ENCODE measurements at places on chromosomes 3 and 15. TPM values are rescaled to one million over a fixed set of nuclear protein-coding genes. Genes with fewer than 3 reads are reported as not detected.

DNA sequence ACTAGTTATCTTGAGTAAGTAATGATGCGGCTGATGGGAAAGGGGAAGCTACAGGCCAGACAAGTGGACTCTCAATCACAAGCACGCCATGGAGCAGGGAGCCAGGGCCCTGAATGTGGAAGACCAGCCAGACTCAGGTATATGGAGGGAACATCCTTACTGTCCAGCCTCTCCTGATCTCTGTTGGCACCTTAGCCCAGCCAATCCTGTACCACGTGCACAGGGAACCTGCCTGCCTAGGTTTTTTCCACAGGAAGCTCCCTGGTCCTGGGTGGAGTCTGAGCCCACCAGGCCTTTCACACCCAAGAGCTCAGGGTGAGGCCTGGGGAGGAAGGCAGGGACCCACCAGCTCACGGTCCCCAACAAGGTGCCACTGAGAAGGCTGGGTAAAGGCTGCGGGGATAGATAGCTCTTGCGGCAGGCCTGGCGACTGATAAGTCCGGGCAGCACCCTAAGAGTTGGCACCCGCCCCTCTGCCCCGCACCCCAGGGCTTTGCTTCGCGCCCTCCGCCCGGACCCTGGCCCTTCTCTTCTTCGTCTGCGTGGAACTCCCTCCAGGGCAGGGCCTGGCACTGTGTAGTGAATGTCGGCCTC is 933 bp upstream of the APEH start:
- no peak for DNase-seq

GRCh38 chr15:50341616-50342136 is 13.3 kb downstream of the GABPB1 start:
- DNase-seq, result no peak

DNA sequence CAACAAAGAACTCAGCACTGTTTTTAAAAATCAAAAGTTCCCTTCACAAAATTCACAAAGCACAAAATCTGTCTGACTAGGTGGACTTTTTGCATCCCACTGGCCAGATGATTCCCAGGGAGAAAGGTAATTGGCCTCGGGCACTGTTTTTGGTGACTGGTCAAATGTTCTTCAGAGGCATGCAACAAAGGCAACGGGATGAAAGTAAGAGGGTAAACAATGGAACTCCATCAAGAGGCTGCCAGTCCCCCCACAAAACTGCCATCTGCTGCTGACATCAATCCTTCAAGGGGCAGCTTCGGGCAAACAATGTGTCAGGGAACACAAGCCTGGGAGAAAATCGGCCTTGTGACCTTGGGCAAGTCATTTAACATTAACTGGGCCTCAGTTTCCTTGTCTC is 3.3 kb downstream of the SRGAP3 start:
- no peak for DNase-seq

GRCh38 chr15:60966316-60966715 is 262.8 kb downstream of the RORA start:
- DNase-seq, result no peak

GRCh38 chr3:155352900-155353490 is 59.5 kb upstream of the STRIT1 start:
- DNase-seq, result no peak

DNA sequence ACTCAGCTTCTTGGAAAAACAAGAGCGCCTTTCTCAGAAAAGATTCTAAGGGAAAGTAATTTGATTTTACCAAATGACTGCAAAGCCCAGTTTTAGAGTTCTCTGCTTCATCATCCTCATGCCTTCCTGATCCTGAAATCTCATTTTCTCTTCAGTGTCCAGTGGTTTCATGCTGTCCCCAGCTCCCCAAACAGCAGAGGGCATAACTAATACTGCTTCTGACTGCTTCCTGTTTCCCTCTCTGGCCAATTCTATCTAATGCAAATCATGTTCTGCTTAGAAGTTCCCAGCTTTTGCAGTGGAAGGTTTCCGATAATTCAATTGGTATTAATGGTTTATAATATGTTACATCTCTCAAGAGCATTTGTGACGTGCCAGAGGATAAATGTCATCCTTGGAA is 161.1 kb downstream of the CLSTN2 start:
- no peak for DNase-seq

- DNase-seq, result no peak
These were observed 62.4 kb downstream of the MBNL1 start for GRCh38 chr3:152331018-152331541.

DNA sequence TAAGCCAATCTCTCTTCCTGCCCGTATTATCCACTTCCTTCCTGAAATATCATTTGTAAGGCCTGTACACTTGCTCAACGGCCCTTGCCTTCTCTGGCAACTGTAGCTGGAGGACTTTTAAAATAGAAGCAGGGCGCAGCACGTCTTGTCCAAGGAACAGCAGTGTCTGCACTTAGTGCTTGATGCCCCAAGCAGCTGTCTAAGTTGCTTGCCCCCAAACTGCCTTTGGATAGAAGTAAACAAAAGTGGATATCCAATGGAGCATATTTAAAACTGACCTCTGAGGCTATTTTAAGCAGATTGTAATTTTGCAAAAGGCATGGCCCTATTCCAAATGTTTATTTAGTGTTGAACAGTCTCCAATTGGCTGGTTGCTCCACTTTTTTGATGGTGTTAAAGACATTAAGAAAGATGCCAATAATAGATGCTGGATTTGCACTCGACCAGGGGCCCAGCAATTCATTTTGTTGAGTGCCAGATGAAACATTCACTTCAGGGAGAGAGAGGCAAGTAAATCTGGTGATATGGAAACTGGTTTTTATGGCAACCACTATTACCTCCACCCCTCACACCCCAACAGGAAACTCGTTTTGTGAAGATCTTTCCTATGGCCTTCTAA is 526.8 kb upstream of the TBL1XR1 start:
- DNase-seq, result peak; percentile 54

- no peak for DNase-seq
These were observed 52.6 kb downstream of the ARNT2 start for GRCh38 chr15:80456517-80457492.

GRCh38 chr15:41493902-41494189 is 172 bp downstream of the ITPKA start:
- DNase-seq, result no peak

- no peak for DNase-seq
These were observed 162.0 kb downstream of the IMPG2 start for GRCh38 chr3:101158374-101158773.

DNA sequence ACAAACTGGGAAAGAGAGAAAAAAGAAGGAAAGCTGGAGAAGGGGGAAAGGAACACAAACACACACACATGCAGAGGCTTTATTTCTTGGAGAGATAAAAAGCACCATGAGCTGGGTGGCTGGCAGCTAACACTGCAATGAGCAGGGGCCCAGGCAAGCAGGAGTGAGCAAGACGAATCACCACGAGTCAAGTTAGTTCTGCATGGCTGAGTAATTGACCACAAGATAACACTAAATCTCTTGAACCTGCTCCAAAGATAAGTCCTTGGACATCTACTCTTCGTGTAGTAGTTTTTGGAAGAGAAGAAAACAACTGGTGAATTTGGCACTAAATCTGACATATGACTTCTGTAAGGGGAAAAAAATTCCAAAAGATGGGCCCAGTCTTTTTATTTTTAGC is 100.9 kb downstream of the MYO5A start:
- no peak for DNase-seq

- peak; percentile 50 for DNase-seq
These were observed 38.6 kb downstream of the ACSBG1 start for GRCh38 chr15:78195735-78196201.

DNA sequence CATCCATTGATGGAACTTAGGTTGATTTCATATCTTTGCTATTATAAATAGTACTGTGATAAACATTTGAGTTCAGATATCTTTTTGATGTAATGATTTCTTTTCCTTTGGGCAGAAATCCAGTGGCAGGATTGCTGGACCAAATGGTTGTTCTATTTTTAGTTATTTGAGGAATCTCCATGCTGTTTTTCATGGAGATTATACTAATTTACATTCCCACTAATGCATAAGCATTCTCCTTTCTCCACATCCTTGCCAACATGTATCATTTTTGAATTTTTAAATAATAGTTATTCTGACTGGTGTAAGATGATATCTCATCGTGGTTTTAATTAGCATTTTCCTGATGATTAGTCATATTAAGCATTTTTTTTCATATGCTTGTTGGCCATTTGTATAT is 144.0 kb upstream of the SUCLG2 start:
- no peak for DNase-seq

DNA sequence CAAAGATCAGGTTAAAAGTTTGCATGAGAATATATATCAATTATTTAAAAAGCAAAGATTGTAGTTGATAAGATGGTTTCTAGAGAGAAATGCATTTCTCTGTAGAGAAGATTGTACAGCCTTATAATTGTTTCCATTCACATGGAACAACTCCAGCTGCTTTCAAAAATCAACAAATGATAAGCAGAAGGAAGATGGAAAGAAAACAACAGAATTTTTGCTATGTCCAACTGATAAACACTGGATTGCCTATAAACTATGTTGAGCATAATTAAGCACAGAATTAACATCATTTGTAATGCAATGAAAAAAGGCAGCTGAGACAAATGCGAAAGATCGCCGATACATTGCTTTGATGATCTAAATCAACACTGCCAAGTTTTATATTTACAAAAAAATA is 89.0 kb downstream of the C3orf85 start:
- no peak for DNase-seq

- DNase-seq, result peak; percentile 14
These were observed 48.3 kb upstream of the ATP2B2 start for GRCh38 chr3:10553591-10554235.

DNA sequence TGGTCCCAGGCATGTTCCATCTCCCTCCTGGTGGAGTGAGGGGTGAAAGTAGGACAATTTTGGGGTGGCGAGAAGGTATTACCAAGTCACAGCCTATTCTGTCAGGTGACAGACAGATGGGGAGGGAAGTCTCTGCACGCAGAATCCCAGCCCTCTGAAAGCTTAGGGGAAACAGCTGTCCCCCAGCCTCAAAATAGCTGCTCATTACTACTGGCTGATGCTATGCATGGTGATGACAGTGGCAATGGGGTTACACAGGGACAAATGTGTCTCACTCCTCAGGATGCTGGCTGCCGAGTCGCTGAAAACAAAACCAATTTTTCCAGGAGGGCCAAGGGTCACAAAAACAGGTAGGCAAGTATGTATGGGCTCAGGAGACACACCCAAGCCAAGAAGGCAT is 68.8 kb upstream of the OXTR start:
- DNase-seq, result no peak

DNA sequence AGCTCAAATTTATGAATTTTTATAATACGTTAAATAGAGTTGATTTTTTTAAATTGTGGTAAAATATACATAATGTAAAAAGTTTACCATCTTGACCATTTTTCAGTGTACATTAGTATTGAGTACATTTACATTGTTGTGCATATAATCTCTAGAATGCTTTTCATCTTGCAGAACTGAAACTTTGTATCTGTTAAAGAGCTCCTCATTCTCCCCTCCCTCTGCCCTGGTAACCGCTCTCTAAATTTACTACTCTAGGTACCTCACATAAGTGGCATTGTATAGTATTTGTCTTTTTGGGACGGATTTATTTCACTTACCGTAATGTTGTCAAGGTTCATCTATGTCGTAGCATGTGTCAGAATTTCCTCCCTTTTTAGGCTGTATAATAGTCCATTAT is 13.6 kb downstream of the TBC1D23 start:
- DNase-seq, result no peak

GRCh38 chr3:28286595-28286994 is 45.2 kb downstream of the CMC1 start:
- DNase-seq, result no peak

DNA sequence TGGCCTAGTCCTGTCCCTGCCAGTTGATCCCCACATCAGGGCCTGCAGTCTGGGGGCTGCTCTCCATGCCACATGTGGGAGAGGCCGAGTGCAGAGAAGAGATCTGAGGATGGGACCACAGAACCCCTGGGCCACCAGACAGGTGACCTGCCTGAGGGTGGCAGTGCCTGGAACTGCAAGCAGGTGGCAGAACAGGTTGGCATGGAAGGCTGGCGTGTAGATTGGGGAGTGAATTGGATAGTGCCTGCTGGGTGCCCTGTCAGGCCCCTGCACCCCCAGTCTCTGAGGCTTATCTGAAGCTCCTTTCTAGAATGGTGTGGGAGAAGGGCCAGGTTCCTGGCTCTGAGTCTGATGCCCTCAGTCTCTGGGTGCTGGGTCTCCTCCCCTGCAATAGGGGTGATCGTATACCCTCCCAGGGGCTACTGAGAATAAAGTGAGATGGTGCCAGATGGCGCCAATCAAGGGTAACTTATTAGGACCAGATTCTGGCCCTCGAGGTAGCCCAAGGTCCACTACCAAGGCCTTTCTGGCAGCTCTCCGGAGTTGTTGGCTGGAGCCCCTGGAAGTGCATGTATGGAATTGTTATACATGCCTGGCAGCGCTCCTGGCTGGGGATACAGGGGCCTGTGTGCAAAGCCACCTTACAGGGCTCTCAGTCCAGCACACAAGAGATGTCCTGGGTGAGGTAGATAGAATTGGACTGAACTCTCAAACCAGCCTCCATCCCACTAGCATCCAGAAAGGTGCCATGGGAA is 15.7 kb downstream of the C3orf18 start:
- DNase-seq, result no peak

DNA sequence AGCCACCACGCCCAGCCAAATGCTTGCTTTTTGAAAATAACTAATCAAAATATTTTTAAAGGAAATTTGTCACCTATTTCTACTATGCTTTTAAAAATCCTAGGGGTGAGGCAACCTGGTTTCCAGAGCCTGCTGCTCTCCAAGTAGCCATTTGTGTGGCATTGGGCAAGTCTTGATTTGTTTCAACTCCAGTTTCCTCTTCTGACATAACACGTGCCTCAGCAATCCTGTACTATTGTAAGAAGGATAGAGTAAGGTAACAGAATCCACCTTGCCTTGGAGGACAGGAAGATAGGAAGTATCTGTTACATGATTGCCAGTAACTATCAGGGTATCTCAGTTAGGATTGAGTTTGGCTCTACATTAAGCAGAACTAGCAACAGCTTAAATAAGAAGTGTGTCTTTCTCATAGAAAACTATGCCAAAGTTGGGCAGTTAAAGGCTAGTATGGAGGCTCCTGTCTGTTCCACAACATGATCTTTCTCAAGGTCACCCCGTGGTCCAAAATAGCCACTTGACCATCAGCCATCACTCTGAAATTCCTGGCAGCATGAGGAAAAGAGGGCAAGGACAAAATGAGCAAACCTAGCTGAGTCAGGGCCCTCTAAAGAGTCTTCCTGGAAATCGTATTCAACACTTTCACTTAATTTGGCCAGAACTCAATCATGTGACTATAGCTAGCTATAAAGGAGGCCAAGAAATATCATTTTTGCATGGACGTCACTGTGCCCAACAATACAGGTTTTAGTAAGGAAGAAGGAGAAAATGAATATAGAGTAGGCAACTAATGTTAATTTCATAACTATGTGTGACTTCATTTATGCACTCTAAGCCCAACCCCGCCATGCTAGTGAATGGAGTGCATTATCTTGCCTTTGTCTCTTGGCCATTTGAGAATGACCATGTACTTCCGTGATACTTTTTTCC is 66.1 kb downstream of the HMG20A start:
- DNase-seq, result no peak

CKMT1A gene
- 32.8 TPM for total RNA-seq

STX19 gene
- not detected for total RNA-seq

RGMA gene
- total RNA-seq, result 6.4 TPM

CCR8 gene
- not detected for total RNA-seq

OR5K2 gene
- not detected for total RNA-seq

GHSR gene
- total RNA-seq, result not detected
